ENCODE measurements at places on chromosomes 4 and X.

DNA sequence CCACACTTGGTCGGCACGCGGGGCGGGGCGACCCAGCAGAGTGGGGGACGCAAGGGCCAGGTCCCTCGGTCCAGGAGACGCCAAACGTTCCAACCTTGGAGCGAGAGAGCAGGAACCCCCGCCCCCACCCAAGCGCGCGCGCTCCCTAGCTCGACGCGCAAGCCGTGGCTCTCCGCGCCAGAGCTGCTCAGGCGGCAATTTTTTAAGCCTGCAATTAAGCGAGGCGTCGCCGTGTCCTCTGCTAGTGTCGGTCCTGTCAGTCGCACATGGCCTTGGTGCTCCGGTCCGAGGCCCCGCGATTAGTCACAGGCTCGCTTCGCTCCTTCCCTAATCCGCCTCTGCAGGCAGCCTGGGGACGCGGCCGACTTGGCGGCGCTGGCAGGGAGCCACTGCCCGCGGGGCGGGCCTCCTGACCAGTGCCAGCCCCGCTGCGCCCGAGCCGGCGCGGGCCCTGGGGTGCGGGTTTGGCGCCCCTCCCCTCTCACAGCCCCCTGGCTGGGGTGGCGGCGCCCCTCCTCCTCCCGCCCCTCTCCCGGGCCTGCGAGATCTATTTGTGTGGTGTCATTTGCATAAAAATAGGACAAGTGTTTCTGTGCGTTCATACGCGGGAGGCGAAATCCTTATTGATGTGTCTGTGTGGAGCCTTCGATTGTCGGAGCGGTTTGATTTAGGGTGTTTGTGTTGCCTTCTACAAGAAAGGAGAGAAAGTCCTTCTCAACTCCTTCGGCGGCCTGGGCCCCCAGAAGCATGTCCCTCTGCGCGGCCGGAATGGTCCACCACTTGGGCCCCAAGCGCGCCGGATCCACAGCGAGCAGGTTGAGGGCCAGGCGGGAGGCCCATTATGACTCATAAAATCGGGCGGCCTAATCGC, 9.8 kb upstream of the BCOR start:
- H3K4me1 ChIP-seq: peaks cover 38% of the 10 kb centered on the region
- H3K27me3 ChIP-seq: no peaks in the 10 kb centered on the region
- H3K36me3 ChIP-seq: no peaks in the 10 kb centered on the region
- DNase-seq: peak; percentile 73
- peak overlapping the region; percentile 92 for H3K27ac ChIP-seq
- peak overlapping the region; percentile 3 for H3K4me3 ChIP-seq

- DNase-seq: no peak
- H3K36me3 ChIP-seq: peaks cover 3% of the 10 kb centered on the region
- H3K27ac ChIP-seq: no peak overlapping the region
Observed at GRCh38 chr4:113355550-113356371, 306.3 kb downstream of the ANK2 start.

DNA sequence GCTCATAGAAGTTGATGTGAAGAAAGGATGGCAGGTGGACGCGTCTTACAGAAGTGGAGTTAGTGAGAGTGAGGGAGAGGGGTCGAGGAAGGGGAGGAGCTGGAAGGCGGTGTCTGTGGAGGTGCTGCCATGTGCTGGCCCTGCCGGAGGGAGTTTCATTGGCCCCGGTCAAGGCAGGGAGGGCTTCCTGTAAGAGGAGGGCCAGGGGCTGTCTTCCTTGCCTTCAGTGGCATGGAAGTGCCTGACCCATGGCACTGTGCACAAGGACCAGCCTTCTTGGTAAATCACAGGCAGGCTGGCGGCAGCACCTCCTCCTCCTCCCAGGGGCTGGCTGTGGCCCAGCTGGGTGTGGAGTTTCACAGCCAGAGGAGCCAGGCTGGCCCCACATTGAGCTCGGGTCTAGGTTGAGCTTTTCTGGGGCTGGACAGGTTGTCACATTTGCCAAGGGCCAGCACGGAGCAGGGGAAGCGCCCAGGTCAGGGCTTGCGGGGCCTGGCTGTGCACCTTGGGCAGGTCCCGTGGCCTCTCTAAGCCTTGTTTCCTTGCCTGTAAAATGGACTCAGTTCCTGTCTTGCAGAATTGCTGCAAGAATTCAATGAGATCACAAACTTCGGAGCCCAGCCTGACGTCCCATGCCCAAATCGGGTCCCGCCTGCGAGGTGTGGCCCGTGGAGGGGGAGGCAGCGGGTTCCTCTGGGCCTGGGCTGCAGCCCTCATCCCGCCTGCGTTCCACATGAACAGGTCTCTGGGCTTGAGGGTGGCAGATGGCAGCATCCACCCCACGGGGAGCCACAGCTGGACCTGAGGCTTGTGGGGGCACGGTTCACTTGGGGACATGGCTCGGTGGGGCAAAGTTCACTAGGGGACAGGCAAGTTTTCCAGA, 7.0 kb downstream of the HTRA3 start:
- DNase-seq: peak; percentile 66
- H3K36me3 ChIP-seq: no peaks in the 10 kb centered on the region
- H3K4me3 ChIP-seq: no peak overlapping the region

DNA sequence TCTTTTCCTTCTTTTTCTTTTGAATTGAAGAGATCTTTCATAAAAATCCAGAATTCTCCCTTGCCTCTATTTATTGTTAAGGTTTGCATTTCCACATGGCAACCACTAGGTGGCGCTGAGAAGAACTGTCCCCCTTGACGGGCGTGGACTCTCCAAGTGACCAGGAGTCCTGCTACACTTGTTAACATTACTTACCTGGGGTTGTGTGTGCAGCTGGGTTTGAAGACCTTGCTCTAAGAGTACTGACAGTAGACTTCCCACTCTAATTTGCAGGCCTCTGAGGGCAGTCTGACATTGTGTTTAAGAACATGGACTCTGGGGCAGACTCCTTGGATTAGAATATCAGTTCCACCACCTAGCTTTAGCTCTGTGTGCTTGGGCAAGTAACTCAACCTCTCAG, 52.8 kb downstream of the GPRIN3 start:
- H3K27me3 ChIP-seq: no peaks in the 10 kb centered on the region
- peaks cover 54% of the 10 kb centered on the region for H3K4me1 ChIP-seq
- no peaks in the 10 kb centered on the region for H3K36me3 ChIP-seq
- no peak overlapping the region for H3K4me3 ChIP-seq
- peak overlapping the region; percentile 2 for H3K27ac ChIP-seq

GRCh38 chrX:118350706-118351105, 4.8 kb downstream of the WDR44 start:
- no peaks in the 10 kb centered on the region for H3K27me3 ChIP-seq
- peaks cover 2% of the 10 kb centered on the region for H3K4me1 ChIP-seq
- H3K4me3 ChIP-seq: no peak overlapping the region
- H3K27ac ChIP-seq: no peak overlapping the region
- H3K36me3 ChIP-seq: no peaks in the 10 kb centered on the region

DNA sequence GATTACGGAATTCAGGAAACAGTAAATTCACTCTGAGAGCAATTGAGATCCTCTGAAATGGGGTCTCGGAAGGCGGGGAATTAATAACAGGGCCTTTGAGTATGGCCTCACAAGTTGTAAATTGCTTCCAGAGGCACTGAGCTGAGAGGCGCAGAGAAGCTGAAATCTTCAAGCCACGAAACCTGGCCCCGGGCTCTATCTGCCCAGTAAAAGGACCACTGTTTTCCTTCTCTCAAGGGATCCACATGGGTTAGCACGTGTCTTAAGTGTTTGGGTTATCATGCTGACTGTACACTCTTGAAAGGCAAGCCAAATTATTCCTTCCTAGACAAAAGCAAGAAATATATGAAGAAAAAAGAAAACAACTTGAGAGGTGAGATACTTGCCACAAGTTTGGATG, 1012.9 kb upstream of the FTHL17 start:
- no peak overlapping the region for H3K4me3 ChIP-seq
- no peaks in the 10 kb centered on the region for H3K36me3 ChIP-seq
- no peak for DNase-seq
- no peaks in the 10 kb centered on the region for H3K4me1 ChIP-seq
- H3K27ac ChIP-seq: no peak overlapping the region

GRCh38 chrX:150216716-150217115, 146.4 kb upstream of the MAMLD1 start:
- H3K4me1 ChIP-seq: no peaks in the 10 kb centered on the region
- H3K27ac ChIP-seq: no peak overlapping the region
- peaks cover 36% of the 10 kb centered on the region for H3K27me3 ChIP-seq

- H3K4me1 ChIP-seq: no peaks in the 10 kb centered on the region
- H3K27ac ChIP-seq: no peak overlapping the region
- peak; percentile 81 for DNase-seq
- H3K4me3 ChIP-seq: no peak overlapping the region
- no peaks in the 10 kb centered on the region for H3K36me3 ChIP-seq
- H3K27me3 ChIP-seq: peaks cover 3% of the 10 kb centered on the region
Observed at GRCh38 chr4:155025762-155026457, 182.5 kb upstream of the NPY2R start.

DNA sequence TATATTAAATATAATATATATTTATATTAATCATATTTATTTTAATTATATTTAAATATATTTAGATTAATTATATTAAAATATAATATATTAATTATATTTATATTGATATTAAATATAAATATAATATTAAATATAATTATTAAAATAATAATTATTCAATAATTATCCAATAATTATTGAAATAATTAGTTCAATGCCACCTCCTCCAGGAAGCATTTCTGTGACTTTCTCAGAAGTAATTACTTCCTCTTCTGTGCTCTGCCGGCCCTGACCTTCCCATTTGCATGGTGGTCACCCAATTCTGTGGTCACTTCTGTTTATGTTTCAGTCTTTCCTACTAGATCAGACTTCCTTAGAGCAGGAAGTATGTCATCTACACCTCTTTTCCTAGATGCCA, 45.8 kb downstream of the EVC2 start:
- no peak for DNase-seq
- no peak overlapping the region for H3K4me3 ChIP-seq
- H3K27me3 ChIP-seq: no peaks in the 10 kb centered on the region
- no peaks in the 10 kb centered on the region for H3K4me1 ChIP-seq
- H3K36me3 ChIP-seq: peaks cover 5% of the 10 kb centered on the region

DNA sequence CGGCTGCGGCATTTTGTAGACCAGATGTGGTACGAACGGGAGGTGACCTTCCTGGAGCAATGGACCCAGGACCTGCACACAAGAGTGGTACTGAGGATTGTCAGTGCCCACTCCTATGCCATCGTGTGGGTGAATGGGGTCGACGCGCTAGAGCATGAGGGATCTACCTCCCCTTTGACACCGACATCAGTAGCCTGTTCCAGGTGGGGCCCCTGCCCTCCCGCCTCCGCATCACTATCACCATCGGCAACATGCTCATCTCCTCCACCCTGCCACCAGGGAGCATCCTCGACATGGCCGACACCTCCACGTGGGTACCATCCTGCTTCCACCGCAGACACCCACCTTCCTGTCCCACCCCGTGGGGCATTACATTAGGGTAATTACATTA, 46.2 kb downstream of the SMARCA5 start:
- DNase-seq: peak; percentile 3
- H3K27ac ChIP-seq: no peak overlapping the region
- H3K4me1 ChIP-seq: no peaks in the 10 kb centered on the region
- no peaks in the 10 kb centered on the region for H3K27me3 ChIP-seq
- H3K4me3 ChIP-seq: peak overlapping the region; percentile 22

DNA sequence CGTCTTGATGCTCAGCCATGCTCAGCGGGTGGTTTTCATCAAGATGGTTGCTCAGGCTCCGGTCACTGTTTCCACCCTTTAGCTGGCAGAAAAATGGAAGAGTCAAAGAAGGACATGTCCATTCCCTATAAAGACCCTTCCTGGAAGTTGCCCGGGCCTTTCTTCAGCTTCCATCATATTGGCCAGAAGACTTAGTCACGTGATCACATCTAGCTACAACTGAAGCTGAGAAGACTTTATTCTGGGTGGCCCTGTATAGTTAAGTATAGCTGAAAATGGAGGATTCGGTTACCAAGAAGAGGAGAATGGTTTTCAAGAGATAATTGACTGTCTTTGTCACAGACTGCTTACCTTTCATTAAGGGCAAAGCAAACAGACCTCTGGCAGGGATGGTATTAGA, 296.7 kb upstream of the CASK start:
- no peaks in the 10 kb centered on the region for H3K36me3 ChIP-seq
- no peak overlapping the region for H3K4me3 ChIP-seq
- no peak overlapping the region for H3K27ac ChIP-seq
- DNase-seq: no peak
- no peaks in the 10 kb centered on the region for H3K4me1 ChIP-seq

DNA sequence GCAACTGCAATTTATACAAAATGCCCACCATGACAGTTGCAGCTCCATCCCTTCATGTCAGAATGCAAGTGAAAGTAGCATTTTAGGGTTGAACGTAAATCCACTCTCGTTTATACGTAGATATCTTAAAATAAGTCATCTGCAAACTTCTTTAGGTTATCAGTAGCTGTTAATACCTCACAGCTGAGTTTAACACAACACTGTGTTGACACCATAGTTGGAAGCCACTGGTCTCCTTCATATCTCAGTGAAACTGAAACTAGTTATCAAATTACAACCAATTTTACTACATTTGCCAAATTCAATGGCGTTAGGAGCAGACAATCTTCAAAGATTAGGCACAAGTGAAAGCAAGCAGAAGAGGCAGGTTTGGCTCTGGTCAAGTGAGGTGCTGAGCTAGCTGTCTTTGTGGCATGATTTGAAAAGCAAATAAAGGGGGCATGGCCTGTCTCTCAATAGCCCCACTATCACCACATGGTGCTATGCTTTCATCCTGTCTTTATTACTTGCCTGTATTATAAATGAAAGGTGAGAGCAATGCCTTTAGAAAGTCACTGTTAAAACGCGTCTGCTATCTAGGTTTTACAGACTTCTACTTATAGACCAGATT, 12.3 kb downstream of the PPP3CA start:
- peaks cover 6% of the 10 kb centered on the region for H3K4me1 ChIP-seq
- H3K36me3 ChIP-seq: no peaks in the 10 kb centered on the region
- no peak overlapping the region for H3K4me3 ChIP-seq
- H3K27me3 ChIP-seq: no peaks in the 10 kb centered on the region
- no peak overlapping the region for H3K27ac ChIP-seq

GRCh38 chrX:149699761-149700160, 12.1 kb upstream of the MAGEA11 start:
- H3K4me3 ChIP-seq: no peak overlapping the region
- DNase-seq: no peak
- H3K4me1 ChIP-seq: no peaks in the 10 kb centered on the region
- H3K27me3 ChIP-seq: no peaks in the 10 kb centered on the region

- DNase-seq: no peak
- H3K4me3 ChIP-seq: no peak overlapping the region
- H3K4me1 ChIP-seq: peaks cover 13% of the 10 kb centered on the region
- H3K27me3 ChIP-seq: peaks cover 32% of the 10 kb centered on the region
- H3K27ac ChIP-seq: no peak overlapping the region
Observed at GRCh38 chr4:25863831-25864418, 1.1 kb upstream of the SEL1L3 start.

GRCh38 chr4:103100691-103101090, 1.1 kb upstream of the BDH2 start:
- H3K27ac ChIP-seq: no peak overlapping the region
- no peaks in the 10 kb centered on the region for H3K4me1 ChIP-seq
- DNase-seq: no peak

DNA sequence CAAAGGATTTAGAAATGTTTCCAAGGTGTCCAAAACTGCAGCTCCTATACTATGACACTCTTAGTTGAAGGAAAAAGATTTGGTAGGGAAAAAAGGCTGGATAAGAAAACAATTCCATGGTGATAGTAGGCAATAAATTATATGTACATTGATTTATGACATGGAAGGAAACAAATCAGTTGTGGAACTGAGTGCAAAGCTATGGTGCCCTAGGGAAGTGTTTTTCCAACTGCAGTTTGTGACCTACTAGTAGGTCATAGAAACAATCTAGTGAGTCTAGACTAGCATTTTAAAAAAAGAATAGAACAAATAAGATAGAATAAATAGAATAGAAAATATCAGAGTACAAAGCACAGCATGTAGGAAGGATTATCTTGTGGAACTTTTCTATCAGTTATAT, 58.4 kb upstream of the TSPAN5 start:
- H3K4me1 ChIP-seq: no peaks in the 10 kb centered on the region
- no peaks in the 10 kb centered on the region for H3K27me3 ChIP-seq
- no peaks in the 10 kb centered on the region for H3K36me3 ChIP-seq
- no peak for DNase-seq
- no peak overlapping the region for H3K27ac ChIP-seq
- H3K4me3 ChIP-seq: no peak overlapping the region

Data from cardiac muscle cell (in vitro differentiated cells and primary cell).